ENCODE measurements at places on chromosomes 7 and 10.

DNA sequence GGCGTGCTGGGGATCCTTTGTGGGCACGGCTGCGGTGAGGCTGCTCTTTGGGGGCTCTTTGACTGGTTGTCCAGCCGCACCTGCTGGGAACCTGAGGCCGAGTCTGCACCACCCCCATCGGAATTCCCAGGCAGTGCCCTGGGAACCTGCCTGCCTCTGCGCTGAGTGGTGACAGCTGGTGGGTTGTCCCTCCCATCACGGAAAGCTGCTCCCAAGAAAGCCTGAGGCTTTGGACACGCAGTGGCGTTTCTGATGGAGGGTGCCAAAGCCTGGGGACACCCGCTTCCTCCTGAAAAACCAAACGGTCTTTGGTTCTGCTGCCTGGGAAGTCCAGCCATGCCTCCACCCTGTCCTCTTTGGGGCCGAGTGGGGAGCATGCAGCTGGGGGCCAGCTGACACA is 21.4 kb upstream of the SHH start:
- no peak for DNase-seq

- no peak for DNase-seq
These were observed 303.0 kb upstream of the DKK1 start for GRCh38 chr10:52011118-52011517.

DNA sequence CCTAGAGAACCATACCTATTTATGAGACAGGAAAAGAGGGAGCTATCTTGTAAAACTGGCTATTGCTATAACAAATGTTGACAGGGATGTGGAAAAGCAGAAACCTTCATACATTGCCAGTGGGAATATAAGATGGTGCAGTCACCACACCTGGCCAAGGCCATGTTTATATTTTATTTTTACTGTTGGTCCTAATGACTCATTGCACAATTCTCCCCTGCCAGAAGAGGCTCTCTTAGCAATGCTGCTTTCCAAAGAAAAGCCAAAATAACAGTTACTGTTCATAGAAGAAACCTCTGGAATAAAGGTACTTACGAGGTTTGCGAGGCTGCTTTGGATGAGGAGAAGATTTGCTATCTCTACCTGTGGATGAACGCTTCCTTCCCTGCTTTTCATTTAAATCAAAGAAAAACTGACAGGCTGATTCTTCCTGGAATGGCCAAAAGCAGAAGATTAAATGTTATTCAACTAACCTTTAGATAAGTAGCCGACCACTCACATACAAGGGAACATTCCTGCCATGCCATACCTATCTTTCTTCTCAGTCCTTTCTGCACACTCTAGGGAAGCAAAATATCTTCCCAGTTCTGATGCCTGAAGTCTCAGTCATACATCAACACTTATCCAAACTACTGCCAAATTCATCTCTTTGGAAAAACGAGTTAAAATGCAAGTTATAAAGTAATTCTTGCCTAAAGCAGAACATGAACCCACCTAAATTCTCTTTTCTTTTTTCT is 16.3 kb upstream of the CHUK start:
- DNase-seq, result no peak

- DNase-seq, result no peak
These were observed 23.4 kb upstream of the ARHGAP12 start for GRCh38 chr10:31952066-31952465.

DNA sequence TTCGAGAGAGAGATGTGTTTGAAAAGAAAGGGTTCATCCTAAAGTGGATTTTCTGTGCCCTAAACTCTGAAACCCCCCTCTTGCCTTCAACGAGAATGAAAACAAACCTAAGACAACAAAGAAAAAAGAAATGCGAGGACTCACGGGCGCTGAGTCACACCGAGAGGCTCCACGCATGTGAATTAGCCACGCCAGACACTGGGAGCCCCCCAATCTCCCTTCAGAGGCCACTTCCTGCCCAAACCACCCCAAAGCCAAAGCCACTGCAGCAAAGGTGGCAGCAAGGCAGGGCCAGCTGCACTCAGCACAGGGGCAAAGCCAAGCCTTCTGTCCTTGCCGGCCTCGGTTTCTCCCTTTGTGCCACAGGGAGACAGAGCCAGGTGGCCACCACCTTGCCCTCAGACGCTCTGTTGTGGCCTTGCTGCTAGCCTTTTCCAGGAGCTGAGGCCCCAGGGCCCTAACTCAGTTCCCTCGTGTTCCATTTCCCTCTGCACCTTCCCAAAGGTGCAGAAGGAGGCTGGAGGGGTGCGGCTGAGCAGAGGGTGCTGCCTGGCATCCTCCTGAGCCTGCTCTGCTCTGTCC is 93.3 kb downstream of the FAM53B start:
- no peak for DNase-seq

DNA sequence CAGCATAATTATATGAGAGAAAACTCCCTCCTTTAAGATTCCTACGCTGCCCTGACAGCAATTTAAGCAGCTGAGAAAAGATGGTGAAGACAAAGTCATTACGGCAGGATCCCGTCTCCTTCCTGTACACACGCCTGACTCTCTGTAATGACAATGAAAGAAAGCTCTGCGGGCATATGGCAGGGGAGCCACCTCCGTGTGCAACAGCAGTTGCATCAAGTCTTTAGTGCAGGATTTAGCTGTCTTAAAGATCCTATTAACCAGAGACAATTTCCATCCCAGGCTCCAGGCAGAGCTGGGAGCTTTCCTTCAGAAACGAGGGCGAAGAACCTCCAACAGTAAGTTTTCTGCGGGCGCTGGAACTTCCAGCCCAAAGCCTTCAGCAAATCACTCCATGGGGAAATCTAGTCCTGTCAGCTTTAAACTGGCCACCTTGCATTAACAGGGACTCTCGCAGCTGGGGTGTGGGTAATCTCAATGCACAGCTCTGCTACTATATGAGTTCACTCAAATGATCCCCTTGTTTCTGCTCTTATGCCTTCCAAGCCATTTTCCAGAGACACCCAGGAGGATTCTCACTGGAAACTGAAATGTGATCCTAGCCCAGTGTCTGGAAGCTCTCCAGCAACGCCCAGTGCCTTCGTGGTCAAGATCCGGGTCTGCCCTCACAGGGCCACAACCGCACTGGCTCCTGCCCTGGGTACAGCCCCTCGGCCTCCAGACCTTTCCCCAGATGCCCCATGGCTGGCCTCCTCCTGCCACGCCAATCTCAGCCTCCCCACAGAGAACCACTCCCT is 74.9 kb downstream of the CTBP2 start:
- DNase-seq, result no peak

DNA sequence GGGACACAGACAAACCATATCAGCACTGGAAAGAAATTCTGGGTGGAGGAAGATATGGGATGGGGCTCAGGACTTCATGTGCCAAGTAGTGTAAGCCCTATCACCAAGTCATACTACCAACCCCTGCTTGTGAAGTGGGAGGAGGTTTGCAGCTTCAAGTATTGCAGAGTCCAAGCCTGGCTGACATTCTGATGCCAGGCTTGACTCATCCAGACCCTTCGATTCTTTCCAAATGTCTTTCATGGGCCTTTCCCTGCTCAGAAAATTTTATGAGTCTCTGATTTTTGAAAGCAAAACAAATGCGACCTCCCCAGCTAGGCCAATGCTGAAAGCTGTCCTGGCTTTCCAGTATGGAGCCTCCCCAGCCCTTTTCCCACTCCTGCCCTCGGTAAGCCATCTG is 45.1 kb upstream of the SMNDC1 start:
- no peak for DNase-seq
